ENCODE measurements at places on chromosomes 5 and 9. TPM values are rescaled to one million over a fixed set of nuclear protein-coding genes. Genes with fewer than 3 reads are reported as not detected.

LRRC19 gene
- not detected for total RNA-seq

SIT1 gene
- 99.9 TPM for total RNA-seq

MYOZ3 gene
- total RNA-seq = 0.20 TPM

PCDHGB2 gene
- 0.11 TPM for total RNA-seq

MLANA gene
- total RNA-seq = not detected

GARIN3 gene
- total RNA-seq = 0.77 TPM

FGF18 gene
- 0.18 TPM for total RNA-seq

GRCh38 chr5:1804001-1804690, 2.9 kb downstream of the NDUFS6 start:
- no peak for DNase-seq
- no peaks in the 10 kb centered on the region for H3K27me3 ChIP-seq
- no peak overlapping the region for H3K27ac ChIP-seq
- peaks cover 47% of the 10 kb centered on the region for H3K4me1 ChIP-seq
- peaks cover 51% of the 10 kb centered on the region for H3K36me3 ChIP-seq

- no peaks in the 10 kb centered on the region for H3K36me3 ChIP-seq
- H3K4me3 ChIP-seq = no peak overlapping the region
- no peak overlapping the region for H3K27ac ChIP-seq
- no peaks in the 10 kb centered on the region for H3K27me3 ChIP-seq
- no peaks in the 10 kb centered on the region for H3K4me1 ChIP-seq
Observed at GRCh38 chr5:103293099-103293498, 34.5 kb downstream of the MACIR start.

GRCh38 chr9:85402551-85402950, 339.2 kb downstream of the AGTPBP1 start:
- H3K4me1 ChIP-seq = no peaks in the 10 kb centered on the region
- no peaks in the 10 kb centered on the region for H3K36me3 ChIP-seq

DNA sequence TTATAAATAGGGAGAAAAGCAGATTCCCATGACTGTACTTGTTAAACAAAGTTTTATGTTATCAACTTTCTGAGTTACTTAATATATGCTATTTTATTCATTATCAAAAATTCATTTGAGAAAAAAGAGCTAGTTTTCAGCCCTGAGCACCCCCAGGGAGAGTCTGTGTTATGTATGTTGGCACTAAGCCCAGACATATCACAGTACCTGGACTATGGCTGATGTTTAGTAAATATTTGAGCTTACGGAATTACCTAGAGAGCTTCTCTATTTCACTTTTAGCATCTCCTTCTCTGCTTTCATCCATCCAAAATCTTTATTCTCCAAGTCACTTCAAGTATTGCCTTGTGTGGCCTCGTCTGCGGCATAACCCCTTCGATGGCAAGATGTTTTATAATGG, 225.9 kb upstream of the PCSK5 start:
- H3K36me3 ChIP-seq = no peaks in the 10 kb centered on the region
- no peak overlapping the region for H3K4me3 ChIP-seq

DNA sequence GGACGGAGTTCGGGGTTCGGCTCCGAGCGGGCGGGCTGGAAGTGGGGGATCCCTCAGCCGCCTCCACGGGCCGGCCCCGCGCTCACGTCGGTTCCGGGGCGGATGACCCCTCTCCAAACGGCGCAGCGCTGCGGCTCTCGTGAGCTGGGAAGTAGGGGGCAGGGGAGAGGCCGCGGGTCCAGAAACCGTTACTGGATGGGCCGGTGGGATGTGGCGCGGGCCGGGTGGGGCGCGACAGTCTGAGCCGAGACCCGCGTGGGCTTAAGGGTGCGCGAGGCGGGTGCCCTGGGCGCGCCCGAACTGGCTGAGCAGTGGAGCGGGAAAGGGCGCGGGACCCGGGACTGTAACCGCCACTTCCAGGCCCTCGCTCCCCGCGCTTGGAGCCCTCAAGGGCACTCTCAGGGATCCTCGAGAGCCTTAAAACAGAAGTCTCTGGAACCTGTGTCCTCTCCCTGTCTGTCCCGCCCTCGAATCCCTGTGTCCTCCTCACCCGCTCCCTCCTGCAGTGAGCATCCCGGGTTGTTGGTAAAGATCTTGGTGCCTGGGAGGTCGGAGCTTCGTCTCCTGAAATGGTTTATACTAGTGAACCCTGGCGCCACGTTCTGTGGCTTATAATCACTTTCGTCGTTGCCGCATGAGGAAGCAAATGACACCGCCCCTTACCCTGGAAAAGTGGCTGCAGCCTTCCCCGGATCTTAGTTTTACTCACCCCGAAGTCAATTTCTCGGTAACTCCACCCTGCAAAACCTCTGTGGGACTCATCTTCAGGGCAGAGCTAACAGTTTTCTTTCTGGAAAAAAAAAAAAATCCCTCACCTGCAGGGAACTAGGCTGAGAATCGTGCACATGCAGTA, 571 bp upstream of the MARCHF11 start:
- H3K27me3 ChIP-seq = peaks cover 32% of the 10 kb centered on the region
- H3K36me3 ChIP-seq = peaks cover 3% of the 10 kb centered on the region

GRCh38 chr5:1658665-1659064, 134.9 kb upstream of the LPCAT1 start:
- H3K4me1 ChIP-seq = no peaks in the 10 kb centered on the region
- H3K27ac ChIP-seq = no peak overlapping the region
- H3K27me3 ChIP-seq = peaks cover 35% of the 10 kb centered on the region
- no peaks in the 10 kb centered on the region for H3K36me3 ChIP-seq
- no peak for DNase-seq

- peaks cover 3% of the 10 kb centered on the region for H3K4me1 ChIP-seq
- no peak overlapping the region for H3K27ac ChIP-seq
- DNase-seq = no peak
- H3K4me3 ChIP-seq = no peak overlapping the region
Observed at GRCh38 chr9:75063556-75064305, 24.2 kb downstream of the NMRK1 start.

DNA sequence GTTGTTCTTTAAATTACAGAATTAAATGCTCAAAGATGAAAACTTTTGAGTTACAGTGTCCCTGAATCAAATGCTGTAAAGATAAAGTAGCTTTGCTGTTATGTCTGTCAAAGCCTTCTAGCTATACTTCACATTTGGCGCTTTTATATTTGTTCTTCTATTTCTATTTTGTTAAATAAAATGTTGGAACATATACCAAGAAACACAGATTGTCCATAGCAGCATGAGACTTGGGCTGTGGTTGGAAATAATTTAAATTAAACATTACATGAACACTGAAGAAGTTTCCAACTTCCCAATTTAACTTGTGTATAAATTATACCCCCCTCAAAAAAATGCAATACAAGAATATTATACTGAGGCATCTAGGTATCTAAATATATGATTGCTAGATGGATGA, 249.8 kb downstream of the NR2F1-AS1 start:
- no peaks in the 10 kb centered on the region for H3K27me3 ChIP-seq
- no peak for DNase-seq
- no peak overlapping the region for H3K4me3 ChIP-seq
- H3K4me1 ChIP-seq = no peaks in the 10 kb centered on the region
- no peak overlapping the region for H3K27ac ChIP-seq
- no peaks in the 10 kb centered on the region for H3K36me3 ChIP-seq

GRCh38 chr5:9655641-9656040, 25.5 kb upstream of the TAS2R1 start:
- H3K36me3 ChIP-seq = no peaks in the 10 kb centered on the region
- H3K27me3 ChIP-seq = no peaks in the 10 kb centered on the region
- H3K27ac ChIP-seq = no peak overlapping the region
- no peak overlapping the region for H3K4me3 ChIP-seq

GRCh38 chr9:122791872-122792669, 3.3 kb downstream of the OR5C1 start:
- no peak overlapping the region for H3K4me3 ChIP-seq
- no peak for DNase-seq
- no peaks in the 10 kb centered on the region for H3K4me1 ChIP-seq
- no peak overlapping the region for H3K27ac ChIP-seq

DNA sequence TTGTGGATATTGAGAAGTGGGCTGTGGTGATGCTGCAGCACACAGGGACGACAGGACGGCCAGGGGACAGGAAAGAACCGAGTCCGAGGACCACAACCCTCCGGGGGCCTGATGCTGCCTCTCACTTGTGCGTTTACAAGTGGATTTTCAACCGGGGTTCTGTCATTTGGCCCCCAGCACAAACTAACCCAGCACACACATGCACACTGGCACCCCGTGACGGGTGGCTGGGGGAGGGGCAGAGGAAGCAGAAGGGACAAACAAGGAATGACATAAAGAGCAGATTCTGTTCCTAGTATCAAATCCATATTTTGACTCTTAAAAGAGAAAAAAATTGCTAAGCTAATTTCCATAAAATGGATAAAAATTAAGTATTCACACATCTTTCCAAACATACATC, 18.3 kb upstream of the ZFYVE16 start:
- no peak overlapping the region for H3K27ac ChIP-seq
- no peaks in the 10 kb centered on the region for H3K36me3 ChIP-seq
- H3K4me3 ChIP-seq = no peak overlapping the region
- no peak for DNase-seq

DNA sequence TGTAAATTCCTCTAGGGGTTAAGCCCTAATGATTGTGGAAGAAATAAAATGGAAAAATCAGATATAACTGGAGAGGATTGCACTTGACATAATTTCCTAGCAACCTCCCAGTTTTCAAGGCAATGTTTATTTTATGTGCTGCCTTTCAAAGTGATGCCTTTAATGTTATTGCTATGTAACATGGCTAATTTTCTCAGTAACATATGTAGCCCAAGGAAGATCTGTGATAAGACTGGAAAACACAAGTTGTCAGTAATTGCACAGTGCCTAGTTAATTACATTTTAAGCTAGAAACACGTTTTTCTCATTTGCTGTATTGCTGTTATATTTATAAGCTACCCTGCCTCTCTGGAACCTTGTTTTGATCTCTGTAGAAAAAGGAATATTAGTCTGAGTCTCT, 49.2 kb upstream of the KCNN2 start:
- H3K4me1 ChIP-seq = no peaks in the 10 kb centered on the region
- no peaks in the 10 kb centered on the region for H3K36me3 ChIP-seq
- no peak overlapping the region for H3K27ac ChIP-seq
- H3K27me3 ChIP-seq = no peaks in the 10 kb centered on the region
- DNase-seq = no peak
- no peak overlapping the region for H3K4me3 ChIP-seq

DNA sequence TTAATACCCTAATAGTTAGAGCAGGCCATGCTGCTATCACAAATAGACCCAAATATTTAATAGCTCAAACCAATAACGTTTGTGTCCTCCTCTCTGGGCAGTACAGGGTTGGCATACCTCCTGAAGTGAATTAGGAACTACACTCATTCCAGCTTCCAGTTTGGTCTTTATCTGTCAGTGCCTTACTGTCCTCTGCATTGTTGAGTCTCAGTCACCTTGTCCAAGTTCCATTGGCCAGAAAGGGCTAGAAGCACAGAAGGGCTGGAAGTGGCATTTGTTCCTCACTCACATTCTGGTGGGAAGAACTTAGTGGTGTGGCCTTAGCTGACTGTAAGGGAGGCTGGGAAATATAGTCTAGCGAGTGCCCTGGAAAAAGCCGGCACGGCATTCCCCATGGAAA, 11.2 kb downstream of the FXN start:
- H3K27ac ChIP-seq = no peak overlapping the region
- peaks cover 6% of the 10 kb centered on the region for H3K36me3 ChIP-seq
- H3K4me3 ChIP-seq = no peak overlapping the region

GRCh38 chr5:133341296-133341695, 271.0 kb downstream of the FSTL4 start:
- no peaks in the 10 kb centered on the region for H3K36me3 ChIP-seq
- no peak overlapping the region for H3K4me3 ChIP-seq
- H3K27ac ChIP-seq = no peak overlapping the region
- H3K4me1 ChIP-seq = peaks cover 3% of the 10 kb centered on the region

- no peak overlapping the region for H3K4me3 ChIP-seq
- no peak overlapping the region for H3K27ac ChIP-seq
- DNase-seq = no peak
- H3K36me3 ChIP-seq = no peaks in the 10 kb centered on the region
- H3K4me1 ChIP-seq = peaks cover 8% of the 10 kb centered on the region
- H3K27me3 ChIP-seq = no peaks in the 10 kb centered on the region
Observed at GRCh38 chr9:137391411-137391754, 31.6 kb downstream of the EXD3 start.

GRCh38 chr9:120574473-120574872, 5.5 kb downstream of the CDK5RAP2 start:
- peaks cover 39% of the 10 kb centered on the region for H3K4me1 ChIP-seq
- H3K36me3 ChIP-seq = peaks cover 22% of the 10 kb centered on the region
- no peak overlapping the region for H3K4me3 ChIP-seq
- no peak for DNase-seq

DNA sequence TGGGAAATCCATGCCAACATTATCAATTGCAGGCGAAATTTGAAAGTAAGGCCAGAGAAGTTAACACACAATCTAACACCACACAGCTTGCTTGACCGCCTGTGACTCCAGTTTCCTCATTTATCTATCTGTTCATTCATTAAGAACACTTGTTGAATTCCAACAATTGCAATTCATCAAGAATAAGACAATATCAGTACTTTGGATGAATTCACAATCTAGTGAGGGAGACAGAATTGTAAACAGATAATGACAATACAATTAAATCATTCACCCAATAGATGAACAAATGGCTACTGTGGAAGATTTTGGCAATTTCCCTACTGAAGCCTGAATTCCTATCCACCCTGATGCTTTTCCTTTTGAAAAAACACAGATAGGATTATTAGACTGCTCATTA, 181.6 kb downstream of the TRIM36 start:
- H3K27ac ChIP-seq = no peak overlapping the region
- no peaks in the 10 kb centered on the region for H3K27me3 ChIP-seq
- no peaks in the 10 kb centered on the region for H3K4me1 ChIP-seq

DNA sequence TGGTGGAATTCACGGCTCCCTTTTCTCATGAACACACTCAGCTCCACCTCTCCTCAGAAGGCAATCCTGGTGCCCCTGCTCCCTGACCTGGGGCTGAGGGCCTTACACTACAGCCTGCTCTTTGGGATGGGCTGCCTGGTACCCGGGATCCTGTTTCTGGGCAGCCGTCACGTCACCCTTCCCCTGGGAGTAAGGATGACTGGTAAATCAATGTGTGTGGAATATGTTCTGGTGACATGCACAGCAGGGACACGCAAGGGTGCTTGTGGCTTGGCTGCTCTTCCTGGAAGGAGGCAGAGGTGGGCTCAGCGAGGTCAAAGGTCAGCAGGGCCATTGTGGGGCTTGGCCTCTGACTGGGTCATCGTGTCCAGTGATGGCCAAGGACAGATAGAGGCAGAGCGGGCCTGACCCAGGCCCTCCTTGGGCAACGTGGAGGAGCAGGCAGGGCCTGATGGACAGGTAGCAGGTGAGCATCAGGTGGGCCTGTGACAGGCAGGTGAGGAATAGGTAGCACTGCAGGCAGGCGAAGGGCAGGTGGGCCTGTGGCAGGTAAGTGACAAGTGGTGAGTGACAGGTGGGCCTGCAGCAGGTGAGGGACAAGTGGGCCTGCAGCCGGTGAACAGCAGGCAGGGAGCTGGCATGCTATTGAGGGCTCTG, 399.4 kb upstream of the IRX4 start:
- no peak for DNase-seq
- H3K27ac ChIP-seq = no peak overlapping the region
- H3K36me3 ChIP-seq = no peaks in the 10 kb centered on the region
- H3K4me1 ChIP-seq = no peaks in the 10 kb centered on the region
- H3K27me3 ChIP-seq = no peaks in the 10 kb centered on the region

- H3K36me3 ChIP-seq = peaks cover 60% of the 10 kb centered on the region
- DNase-seq = no peak
- no peaks in the 10 kb centered on the region for H3K27me3 ChIP-seq
- peaks cover 26% of the 10 kb centered on the region for H3K4me1 ChIP-seq
Observed at GRCh38 chr5:109365653-109366052, 44.1 kb downstream of the PJA2 start.
